Activated CD4-positive, CD25-positive, alpha-beta regulatory T cell (primary cell): ENCODE measurements at places on chromosomes 1 and 21.

DNA sequence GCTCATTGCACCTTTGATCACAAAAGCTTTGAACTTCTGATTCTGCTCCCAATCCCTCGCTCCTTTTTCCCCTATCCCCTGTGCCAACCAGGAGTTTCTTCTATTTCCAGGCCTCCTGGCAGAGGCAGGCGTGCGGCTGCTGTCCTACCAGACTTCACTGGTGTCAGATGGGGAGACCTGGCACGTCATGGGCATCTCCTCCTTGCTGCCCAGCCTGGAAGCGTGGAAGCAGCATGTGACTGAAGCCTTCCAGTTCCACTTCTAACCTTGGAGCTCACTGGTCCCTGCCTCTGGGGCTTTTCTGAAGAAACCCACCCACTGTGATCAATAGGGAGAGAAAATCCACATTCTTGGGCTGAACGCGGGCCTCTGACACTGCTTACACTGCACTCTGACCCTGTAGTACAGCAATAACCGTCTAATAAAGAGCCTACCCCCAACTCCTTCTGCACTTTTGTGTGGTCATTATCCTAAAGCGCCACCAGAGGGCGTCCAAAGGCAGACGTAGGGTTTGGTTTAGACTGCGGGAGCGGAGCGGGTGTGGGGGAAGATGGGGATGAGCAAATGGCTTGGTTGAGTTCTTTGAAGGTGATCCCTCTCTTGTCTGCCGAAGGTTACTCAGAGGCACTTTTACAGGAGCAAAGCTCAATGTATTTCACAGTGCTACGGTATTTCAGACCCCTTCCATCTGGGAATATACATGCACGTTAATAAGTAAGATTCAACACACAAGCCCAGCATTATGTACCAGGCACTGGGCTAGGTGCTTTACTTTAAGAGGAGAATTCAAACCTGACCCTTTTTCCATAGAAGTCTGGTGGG lies 24.7 kb downstream of the HMGCS2 start:
- DNase-seq = no peak

DNA sequence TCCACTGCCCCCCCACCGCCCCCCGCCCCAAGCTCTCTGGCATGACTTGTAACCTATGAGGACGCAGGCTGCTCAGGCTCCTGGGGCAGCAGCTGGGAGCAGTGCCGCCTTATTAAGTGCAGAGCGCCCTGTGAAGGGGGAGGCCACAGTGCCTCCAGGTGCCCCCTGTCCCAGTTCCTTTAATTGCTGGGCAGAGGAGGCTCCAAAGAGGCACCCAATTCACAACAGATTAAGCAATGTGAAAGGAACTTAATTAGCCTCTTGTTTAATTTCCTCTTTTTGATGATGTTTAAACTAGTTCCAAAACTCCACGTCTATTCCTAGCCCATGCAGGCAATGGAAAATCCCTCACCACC lies 3.0 kb downstream of the RXFP4 start:
- no peak for DNase-seq

DNA sequence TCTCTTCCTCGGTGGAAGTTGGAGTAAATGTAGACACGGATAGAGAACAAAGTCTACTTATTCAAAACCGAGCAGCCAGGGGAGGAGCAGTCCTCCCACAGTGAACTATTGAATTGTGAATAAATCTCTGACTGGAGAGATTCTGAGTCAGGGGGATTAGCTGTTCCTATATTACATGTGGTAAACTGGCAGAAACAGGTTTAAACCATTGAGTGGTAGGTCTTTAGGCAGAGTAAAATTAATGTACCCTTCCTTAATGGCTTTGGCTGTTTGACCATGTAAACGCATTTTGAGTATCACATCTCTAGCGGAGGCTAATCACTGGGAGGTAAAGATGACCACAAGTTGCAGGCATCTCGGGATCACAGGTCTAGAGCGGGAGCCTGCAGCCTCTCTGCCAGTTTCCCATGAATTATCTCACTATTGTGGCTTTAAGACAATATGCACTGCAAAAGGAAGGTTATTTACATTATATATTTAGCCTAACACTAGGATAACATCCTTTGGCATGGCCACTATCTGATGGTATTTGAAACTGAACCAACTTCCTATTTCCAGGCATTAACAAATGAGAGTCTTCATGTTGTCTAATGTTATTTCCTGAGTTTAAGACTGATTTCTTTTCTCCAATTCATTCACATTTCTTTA lies 7.9 kb upstream of the DISC1 start:
- no peak for DNase-seq

- peak; percentile 19 for DNase-seq
These were observed 66.1 kb downstream of the ADARB1 start for GRCh38 chr21:45140346-45140940.

DNA sequence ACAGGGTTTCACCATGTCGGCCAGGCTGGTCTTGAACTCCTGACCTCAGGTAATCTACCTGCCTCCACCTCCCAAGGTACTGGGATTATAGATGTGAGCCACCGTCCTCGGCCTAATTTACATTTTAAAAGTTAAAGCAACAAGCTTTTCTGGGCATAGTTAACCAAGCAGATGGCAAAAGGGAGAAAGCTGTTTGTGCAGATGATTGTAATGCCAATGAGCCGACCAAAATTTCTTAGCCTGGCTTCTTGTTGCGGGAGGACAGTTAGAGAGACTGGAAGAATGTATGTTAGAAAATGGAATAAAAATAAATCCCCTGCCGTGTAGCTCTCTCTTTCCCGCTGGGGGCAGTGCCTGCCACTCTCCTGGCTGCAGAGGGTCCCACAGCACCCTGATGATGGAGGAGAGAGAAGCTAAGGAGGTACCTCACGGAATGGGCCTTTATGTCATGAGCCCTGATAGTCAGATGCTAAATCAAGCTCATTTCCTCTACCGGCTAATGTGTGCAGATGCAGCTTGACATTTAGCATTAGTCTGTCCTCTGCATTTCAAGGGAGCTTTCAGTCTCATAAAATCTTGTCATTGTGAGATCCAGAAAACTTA lies 87.2 kb downstream of the HHAT start:
- no peak for DNase-seq

DNA sequence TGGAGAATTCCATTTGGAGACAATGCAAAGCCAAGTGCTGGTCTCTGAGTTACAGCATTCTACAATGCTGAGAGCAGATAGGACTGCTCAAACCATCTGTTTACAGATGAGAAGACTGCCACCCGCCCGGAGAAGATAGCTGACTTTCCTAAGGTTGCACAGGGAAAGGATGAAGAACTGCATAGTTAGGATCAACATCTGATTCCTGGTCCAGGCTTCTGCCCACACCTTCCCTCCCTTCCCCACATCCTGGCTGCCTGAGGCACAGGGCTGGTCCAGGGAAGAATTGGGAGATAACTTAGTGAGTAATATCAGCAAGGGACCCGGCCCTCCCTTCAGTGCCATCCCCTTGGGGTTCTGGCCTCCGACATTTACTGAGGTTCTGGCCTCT lies 2.0 kb downstream of the SERINC2 start:
- DNase-seq = no peak

DNA sequence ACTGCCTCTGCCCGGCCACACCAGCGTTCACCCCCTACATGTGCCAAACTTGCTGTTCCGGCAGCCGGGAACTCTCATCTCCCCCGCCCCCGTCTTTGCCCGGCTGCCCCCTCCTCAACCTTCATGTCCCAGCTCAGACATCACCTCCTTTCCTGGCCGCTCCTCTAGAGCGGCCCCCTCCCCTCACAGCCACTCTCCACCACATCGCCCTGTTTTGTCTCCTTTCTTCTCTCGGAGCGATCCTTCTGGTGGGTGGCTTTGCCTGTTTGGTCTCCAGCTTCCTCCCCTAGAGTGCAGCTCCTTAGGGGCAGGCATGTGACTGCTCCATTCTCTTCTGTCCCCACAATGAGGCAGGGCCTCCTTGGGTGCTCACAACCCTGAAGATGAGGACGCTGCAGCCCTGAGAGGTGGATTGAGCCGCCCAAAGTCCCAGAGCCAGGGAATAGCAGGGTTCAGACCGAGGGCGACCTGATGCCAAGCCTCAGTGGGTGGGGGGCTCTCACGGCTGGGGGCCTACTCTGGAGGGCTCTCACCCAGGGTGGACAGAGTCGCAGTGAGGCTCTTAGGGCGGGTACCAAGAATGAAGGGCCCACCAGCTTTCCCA lies 44.9 kb upstream of the ECE1 start:
- no peak for DNase-seq

DNA sequence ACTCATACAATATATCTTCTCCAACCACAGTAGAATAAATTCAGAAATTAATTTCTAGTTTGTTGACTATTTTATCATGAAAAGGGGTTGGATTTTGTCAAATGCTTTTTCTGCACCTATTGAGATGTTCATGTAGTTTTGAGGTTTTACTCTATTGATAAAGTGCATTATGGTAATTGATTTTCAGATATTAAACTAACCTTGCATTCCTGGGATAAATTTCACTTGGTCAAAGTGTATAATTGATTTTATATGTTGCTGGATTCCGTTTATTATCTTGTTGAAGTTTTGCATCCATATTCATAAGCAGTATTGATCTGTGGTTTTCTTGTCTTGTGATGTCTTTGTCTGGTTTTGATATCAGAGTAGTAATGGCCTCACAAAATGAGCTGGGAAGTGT lies 34.4 kb upstream of the HYI start:
- no peak for DNase-seq

DNA sequence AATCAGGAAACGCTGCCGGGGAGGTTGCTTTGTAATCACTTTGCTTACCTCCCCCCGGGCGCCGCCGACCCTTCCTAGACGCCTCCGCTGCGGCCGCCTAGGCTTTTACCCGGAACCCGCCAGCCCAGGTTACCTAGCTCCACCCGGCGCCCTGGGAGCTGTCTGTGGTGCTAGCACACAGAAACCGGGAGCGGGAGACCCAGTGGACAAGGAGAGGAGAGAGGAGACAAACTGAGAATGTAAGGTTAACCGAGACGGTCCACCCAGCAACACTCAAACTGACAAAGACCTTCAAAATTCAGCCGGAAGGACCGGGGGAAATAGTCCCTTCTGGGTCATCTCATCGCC lies 9.8 kb downstream of the BARHL2 start:
- no peak for DNase-seq

- DNase-seq = no peak
These were observed 5.2 kb downstream of the KRTAP20-4 start for GRCh38 chr21:30625449-30626165.

GRCh38 chr1:198907423-198907746 lies 268.5 kb downstream of the PTPRC start:
- no peak for DNase-seq

DNA sequence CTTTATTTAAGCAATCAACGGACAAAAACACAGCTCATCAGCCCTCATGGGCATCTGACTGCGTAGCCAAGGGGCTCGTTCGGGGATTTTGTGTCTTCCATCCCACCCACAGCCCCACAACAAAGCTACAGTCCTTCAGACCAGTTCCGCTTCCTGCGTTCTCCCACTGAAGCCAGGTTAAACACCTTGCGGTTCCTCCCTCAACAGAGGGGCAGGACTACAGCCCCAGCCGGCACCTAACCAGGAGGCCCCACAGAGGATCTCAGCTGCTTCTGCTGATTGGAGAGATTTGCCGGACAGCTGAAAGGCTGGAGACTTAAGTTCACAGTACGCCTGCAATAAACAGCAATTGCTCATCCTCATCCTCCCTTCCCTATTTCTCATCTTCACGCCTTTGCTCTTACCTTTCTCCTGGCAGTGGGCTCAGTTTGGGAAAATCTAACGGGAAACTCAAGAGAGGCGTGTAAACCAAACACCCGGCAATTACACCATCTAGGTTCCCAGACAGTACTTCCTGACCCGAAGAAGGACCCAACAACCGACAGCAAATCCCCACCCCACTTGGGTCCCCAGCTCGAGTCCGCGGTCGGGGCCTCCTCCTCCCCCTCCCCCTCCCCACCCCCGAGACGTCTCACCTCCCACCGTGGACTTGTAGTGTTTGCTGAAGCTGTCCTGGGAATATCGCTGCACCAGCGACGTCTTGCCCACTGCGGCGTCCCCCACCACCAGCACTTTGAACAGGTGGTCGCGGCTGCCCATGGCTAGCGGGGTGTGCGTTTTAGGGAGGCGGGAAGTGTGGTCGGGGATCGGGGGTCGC lies 876 bp downstream of the RAB29 start:
- DNase-seq = no peak

DNA sequence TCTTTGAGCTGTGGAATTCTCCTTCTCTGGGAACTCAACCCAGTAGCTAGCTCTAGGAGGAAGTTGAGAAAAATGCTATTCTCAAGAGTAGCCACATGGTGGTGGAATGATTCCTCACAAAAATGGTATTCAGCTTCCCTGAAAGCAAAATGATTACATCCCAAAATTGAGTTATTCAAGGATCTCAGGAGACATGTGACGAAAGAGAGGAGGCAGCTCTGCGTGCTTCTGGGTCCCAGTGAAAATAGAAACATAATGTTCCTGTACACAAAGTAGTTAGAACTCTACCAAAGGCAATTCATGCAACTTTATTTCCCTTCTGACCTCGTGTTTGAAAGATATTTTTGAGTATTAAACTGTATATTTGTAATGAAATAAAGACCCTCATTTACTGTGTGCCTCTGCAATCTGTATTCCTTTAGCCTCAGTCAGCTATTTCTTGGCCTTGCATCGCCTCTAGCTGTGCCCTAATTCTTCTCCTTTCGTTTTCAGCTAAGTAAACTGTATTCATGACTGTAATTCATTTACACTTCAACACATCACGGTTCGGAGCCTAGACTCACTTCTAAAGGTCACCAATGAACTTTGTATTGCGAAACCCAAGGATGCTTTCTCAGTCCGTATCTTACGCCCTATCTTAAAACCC lies 167.3 kb downstream of the FASLG start:
- DNase-seq = no peak

GRCh38 chr1:23838401-23838866 lies 13.2 kb upstream of the HMGCL start:
- DNase-seq = peak; percentile 64

- no peak for DNase-seq
These were observed 141.5 kb downstream of the KAZN start for GRCh38 chr1:14740016-14740415.

DNA sequence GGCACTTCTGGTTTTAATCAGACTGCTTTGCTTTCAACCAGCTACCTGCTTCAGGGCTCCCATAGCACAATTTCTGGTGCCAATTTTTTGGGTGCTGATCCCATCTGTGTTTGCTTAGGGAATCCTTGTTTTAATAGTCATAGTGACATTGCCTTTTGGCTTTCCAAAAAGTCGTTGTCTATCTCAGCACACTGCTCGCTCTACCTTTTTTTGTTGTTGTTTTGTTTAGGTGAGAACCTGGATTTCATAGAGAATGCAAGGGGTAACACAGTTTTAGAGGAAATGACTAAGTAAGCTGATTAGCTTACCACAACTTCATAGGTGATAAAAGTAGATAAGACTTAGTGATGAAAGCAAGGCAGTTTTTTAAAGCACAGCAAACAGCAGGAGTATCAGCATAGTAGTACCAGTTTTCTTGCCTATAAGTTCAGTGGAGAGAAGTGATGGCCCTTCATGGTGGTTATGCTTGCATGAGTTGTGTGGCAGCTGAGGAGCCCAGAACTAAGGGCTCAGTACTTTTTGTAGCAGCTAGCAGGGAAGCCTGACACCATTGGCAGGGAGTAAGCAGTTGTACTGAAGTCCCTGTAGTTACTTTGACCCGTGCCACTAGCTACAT lies 31.3 kb downstream of the NEK7 start:
- DNase-seq = no peak

DNA sequence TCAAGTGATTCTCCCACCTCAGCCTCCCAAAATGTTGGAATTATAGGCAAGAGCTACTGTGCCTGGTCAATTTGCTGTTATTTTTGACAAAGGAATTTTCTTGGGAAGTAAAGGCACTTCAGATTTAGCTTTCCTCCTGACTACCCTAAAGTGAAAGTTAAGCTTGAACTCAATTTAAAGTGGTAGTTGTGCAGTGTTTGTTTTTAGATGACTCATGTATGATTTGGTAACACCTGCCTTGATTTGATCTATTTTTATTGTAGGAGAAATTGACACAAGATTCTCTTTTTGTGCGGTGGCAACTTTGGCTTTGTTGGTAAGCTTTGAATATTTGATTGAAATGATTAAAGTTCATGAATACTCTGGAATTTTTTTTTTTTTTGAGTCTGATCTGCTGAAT lies 5.0 kb downstream of the RABGGTB start:
- DNase-seq = no peak
